HFF-Myc (cell line): ENCODE measurements at places on chromosomes 2 and 18.

DNA sequence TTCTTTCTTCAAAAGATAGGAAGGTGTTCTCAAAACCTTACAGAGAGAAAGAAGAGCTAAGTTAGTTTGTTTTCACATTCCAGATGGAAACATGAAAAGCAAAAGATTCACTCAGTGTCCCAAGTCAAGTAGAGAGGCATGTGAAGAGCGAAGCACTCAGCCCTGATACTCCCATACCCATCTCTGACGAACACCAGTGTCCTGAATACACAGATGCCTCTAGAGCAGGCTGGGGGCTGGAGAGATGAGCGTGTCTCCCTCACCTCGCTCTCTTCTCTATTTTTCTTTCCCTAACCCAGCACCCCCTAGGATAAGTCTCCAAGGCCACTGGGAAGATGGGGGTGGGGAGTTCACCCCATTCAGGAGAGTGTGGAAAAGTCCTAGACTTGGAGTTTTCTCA is 227.8 kb downstream of the TMEM163 start:
- DNase-seq: no peak

DNA sequence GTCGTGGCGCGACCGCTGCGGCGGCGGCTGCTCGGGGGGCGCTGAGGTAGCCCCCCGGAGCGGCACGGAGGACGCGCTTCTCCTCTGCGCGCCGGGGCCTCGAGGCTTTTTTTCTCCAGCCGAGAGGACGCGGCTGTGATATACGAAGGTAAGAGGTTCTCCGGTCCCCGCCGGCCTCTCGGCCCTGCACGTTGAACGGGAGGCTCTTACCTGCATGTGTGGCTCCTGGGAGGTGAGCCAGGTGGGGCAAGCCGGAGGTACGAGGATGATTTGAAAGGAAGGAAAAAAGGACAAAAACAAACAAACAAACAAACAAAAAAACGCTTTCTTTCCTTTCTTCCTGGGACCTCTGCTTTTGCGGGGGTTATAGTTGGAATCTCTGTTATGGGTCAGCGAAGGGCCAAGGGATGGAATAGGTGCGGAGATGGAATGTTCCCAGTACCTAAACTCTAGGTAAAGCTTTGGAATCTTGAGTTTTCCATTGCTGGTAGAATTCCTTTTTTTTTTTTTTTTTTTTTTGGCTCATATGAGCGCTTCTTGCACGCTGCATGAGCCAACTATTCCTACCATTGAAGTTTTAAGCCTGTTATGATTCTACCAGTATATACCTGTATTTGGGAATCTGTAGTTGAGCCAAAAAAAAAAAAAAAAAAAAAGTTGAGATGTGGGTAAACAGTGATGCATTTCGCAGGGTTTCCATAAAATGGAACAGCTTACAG is 674 bp downstream of the PTPN4 start:
- no peak for DNase-seq

- no peak for DNase-seq
Measured at GRCh38 chr2:69054431-69054830, 41.5 kb downstream of the ANTXR1 start.

- no peak for DNase-seq
Measured at GRCh38 chr2:135093670-135094330, 41.7 kb downstream of the RAB3GAP1 start.

GRCh38 chr2:69375494-69376353 is 11.3 kb downstream of the GFPT1 start:
- DNase-seq: peak; percentile 16

DNA sequence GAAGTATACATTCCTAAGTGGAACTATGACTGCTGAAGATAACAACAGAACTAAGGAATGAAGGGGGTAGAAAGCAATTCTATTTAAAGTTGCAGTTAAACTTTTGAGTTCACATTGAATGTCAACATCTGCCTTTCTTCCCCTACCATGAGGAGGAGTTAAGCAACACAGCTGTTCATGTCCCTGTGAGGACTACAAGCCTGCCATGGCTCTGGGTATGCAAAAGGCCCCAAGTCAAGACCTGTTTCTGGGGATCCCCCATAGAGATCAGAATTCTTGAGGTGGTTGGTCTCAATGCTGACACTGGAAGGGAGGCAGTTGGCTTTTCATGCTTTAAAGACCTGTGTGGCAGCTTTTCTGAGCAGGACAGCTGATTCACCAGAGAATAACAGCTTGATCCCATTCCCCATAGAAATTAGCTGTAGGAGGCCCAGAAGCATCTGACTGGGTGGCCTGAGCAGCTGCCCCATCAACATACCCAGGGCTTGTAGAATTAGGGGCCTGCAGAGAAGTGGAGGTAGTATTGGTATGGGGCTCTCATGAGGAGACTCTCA is 131.0 kb downstream of the SETBP1 start:
- no peak for DNase-seq

DNA sequence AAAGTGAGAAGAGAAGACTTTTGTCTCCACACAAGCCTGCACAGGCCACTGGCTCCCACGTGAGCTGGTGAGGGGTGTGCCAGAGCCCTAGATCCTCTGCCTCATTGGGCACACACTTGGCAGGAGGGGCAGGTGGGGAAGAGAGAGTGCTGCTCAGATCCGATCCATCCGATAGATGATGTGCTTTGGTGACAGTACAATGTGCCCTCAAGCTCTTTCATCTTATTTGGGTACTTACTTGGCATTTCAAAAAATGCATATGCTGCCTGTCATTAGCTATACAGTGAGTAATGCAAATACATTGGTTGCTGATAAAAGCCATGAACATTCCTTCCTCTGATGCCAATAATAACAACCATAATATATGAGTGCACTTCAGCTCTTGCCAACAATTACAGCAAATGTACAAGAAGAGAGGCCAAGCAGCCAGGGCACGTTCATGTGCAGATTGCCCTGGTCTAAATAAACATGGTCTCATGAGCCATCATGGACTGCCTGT is 255.3 kb downstream of the VAPA start:
- DNase-seq: no peak

- DNase-seq: no peak
Measured at GRCh38 chr2:159712929-159713420, 669 bp downstream of the MARCHF7 start.

DNA sequence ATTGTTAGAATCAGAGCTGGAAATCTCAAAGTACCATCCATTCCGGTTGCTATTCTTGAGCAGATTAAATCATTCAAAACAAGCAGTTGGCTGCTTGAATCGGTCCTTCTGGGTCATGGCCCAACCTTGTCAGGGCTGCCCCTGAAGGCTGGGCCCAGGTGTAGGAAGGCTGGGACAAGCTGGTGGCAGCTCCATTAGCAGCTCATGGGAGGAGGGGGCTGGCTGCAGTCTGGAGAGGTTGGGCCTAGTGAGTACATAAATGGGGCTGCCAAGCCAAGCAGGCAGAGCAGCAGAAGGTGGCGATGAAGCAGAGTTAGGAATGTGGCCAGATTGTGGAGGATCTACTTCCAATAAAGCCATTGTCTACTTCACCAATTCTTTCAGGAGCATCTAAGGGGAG is 81.4 kb downstream of the ADCYAP1 start:
- no peak for DNase-seq

GRCh38 chr2:98730053-98730706 is 752 bp downstream of the MGAT4A start:
- DNase-seq: no peak

GRCh38 chr2:36482576-36483214 is 115.3 kb downstream of the FEZ2 start:
- no peak for DNase-seq

DNA sequence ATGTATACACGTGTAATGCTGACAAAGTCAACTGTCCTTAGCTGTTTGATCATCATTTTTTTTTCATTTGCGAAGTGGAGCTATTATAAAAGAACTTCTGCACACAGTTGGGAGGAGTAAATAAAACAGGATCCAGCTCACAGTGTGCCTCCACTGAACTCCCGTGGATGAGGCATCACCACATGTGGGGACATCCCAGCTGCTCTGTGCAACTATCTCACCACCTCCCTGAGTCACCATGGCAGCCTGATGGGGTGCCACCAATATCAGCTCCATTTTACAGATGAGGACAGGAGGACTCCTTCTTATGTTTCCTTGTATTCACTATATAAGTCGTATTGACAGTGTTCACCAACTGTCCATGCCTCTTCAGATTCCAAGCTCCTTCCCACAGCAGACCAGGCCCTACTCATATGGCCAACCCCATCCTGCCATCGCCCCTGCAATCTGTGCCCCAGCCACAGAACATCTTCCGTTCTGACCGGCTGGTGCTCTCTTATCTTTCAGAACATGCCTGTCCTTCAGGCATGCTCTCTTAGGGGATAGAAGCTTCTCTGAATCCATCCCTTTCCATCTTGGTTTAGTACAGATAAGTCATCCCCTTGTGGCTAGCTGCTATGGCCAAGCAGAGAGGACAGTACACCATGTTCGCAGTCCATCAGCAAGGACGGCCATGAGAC is 288.1 kb downstream of the RNF144A start:
- no peak for DNase-seq

DNA sequence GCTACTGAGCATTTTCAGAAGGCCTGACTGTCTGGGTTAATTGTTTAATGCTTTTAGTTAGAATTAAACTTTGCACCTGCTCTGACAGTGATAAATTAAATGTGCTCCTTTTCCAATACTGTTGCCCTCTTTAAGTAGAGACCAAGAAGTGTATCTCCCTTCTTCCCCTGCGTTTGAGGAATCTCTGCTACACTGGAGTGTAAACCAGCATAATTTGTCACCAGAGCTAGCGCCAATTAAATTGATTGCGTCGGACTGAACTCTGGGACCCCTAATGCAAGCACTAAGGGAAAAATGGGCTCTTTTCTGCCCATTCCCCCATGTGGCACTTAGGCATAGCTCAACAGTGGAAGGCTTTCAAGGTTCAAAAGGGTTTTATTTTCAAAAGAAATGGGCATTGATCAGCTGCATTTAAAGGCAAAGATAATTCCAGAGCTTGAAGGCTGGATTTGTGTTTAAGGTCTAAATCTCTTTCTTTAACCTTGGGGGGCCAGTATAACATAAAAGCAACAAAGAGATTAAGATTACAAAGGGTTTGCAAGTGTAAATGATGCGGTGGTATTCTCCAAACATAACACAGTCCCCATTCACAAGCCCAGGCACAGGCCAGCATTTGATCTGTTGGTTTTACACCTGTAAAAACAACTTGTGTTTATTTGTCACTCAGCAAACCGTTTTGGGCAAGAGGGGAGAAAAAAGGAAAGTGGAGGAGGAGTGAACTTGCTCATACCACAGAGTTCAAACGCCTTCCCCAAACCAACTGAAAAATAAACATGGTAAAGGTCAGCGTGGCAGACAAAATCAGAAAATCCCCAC is 427.6 kb downstream of the BCL11A start:
- DNase-seq: no peak

DNA sequence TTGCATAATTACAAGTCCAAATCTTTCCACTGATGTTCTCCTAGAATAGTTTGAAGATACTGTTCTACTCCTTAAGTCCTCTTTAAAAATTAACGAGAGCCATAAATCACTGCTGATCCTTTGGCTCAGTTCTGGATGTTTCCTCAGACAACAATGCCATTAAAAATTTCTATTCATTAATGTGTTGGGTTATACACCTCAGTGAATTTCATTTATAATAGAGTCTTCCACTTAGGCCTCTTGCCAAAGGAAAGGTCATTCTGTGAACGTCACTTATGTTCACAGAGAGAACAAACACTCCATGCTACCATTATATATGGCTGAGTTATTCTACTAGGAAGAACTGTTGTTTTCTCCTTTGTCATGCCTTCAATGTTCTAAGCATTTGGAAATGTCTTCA is 1472.3 kb upstream of the CELF4 start:
- no peak for DNase-seq

DNA sequence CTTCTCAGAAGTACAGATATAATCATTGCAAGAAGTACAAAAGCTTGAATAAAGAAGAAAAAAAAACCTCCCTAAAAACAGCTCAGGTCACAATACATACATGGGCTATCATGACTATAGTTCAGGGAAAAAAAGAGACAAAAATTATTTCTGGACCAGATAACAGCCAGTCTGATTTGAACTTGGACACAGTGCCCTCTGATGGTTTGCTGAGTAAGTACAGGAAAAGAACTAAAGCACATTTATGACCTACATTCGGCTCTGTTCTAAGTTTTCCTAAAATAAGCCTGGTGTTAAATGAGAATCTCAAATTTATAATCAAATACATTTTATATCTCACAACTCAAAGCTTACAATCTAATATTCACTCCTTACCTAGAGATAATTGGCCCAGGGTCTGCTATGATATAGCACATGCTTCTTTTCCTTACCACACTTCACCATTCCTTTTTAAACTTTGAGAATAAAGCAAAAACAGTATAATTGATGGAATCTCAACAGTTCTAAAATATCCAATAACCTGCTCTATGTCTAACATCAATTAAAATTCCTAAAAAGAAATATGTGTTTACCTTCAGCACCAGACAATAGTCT is 81.1 kb downstream of the RAPH1 start:
- DNase-seq: peak; percentile 33

DNA sequence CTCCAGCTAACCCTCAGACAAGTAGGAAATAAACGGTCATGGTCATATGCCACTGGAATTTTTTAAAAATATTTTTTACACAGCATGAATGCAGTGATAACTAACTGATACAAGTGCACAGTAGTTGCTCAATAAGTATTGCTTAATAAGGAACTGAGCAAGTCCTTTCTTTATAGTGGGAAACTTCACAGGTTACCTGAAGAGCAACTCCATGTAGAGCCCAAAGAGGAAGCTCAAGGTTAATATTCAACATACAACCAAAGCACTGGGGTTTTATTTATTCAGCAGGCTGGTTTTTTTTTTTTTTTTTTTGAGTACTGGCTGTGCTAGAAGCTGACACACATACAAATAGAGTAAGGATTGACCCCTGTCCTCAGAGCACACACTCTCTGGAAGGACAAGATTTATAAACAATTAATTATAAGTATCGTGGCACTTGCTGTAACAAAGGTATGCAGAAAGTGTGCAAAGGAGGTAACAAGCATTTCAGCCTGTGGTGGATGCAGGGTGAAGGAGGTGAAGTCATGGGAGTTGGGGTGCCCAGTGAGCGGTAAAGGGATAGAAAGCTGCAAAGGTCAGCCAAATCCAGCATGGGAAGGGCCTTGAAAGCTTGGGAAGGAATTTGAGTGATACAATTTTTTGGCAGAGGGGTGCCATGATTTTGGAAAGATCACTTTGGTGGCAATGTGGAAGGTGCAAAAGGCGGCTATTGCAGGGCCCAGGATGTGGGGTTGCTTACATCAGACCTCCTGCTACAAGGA is 52.7 kb downstream of the ATOH8 start:
- DNase-seq: no peak
